ENCODE measurements at places on chromosomes 5 and 9.

DNA sequence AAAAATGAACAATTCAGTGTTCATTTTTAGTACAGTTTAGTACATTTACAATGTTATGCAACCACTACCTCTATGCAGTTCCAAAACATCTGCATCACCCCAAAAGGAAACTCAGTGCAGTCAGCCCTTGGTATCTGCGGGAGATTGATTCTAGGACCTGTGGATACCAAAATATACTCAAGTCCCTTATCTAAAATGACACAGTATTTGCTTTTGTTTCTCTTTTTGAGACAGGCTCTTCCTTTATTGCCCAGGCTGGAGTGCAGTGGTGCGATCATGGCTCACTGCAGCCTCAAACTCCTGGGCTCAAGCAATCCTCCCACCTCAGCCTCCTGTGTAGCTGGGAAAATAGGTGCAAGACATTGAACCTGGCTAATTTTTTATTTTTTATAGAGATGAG is 114.0 kb downstream of the PIP5K1B start:
- DNase-seq = no peak

- no peak for DNase-seq
Measured at GRCh38 chr5:61397238-61397637, 65.2 kb downstream of the ZSWIM6 start.

- no peak for DNase-seq
Measured at GRCh38 chr5:4015709-4016108, 420.1 kb downstream of the IRX1 start.

DNA sequence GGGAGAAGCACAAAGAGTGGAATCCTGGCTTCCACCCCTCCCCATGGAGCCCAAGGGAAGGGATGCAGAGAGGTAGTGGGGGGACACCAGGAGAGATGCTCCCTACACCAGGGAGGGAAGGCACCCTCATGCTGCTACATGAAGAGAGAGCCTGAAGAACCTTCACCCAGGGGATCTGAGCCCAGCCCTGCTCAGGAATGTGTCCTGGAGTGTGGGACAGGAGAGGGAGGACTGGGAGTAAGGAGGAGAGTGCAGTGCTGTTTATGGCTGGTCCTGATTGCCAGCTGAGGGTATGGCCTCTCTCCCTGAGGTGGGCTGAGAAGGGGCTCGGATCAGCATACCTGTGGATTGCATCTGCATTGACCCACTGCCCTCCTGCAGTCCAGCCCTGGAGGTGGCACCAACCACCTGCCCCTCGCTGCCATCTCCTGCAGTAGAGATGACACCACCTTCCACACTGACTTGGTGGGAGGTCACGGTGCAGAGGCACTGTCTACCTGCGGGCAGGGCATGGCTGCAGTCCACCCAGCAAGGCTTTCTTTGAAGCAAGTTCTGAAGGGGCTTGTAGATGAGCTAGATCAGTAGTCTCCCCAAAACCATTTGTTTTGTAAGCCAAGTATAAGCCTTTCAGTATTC is 114.9 kb upstream of the SLC25A48 start:
- no peak for DNase-seq

- DNase-seq = no peak
Measured at GRCh38 chr9:137130176-137130755, 8.7 kb upstream of the GRIN1 start.

- no peak for DNase-seq
Measured at GRCh38 chr5:68195137-68195536, 20.4 kb upstream of the PIK3R1 start.

DNA sequence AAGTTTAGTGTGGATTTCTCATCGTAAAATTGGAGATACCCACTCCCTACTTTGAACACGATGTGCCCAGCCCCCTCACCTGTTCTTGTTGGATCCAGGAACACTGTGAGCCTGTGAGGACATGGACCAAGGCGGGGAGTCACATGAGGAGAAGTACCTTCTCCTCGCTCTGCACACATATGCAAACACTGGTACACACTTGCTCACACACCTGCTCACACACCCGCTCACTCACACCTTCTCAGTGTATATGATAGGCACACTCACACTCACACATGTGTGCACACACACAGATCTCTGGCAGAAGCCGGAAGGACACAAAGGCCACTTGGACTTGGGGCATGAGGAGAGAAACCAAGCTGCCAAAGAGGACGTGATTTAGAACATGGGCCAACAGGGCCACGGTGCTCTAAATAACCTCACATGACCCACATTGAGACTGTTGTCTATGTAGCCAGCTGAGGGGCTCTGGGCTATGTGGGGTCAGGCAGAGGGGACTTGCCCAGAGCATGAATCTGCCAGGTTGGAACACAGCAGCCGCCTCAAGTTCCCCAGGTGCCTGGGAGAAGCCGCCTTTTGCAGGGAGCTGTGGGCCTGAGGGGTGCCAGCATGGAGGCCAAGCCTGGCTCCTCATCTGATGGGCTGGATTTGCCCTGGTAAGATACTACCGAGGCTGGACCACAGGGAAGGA is 283.0 kb upstream of the IRX4 start:
- no peak for DNase-seq

DNA sequence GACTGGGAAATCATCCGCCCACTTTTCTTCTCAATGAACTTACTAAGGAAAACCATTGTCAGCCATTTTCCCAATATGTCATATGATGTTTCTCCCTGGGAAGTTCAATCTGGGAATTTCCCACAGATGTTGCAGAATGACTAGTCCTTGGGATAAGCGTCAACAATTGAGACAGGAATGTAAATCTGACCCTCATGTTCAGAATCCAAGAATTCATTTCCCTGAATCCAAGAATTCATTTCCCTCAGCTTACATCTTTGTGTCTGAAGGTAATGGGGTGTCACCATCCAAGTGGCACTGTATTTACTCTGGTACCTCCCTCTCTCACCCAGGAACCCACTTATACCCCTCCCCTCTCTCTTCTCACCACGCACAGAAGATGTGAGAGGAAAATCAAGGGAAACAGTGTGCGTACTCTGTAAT is 7.4 kb downstream of the KLF9 start:
- DNase-seq = no peak

- DNase-seq = no peak
Measured at GRCh38 chr9:20788526-20789451, 104.7 kb downstream of the FOCAD start.

GRCh38 chr9:8486095-8486494 is 686.5 kb upstream of the DMAC1 start:
- no peak for DNase-seq

GRCh38 chr5:146620031-146620668 is 104.2 kb upstream of the GPR151 start:
- no peak for DNase-seq

DNA sequence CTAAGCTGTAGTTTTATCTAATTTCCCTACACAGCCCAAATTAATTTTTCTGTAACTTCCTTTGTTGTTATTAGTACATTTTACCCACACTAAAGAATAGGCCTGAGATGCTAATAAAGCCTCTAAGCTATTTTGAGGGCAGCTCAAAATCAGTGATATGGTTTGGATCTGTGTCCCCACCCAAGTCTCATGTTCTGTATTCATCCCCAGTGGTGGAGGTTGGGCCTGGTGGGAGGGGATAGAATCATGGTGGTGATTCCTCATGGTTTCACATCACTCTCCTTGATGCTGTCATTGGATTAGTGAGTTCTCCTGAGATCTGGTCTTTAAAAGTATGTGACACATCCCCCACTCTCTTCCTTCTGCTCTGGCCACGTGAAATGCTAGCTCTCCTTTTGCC is 27.3 kb downstream of the LURAP1L start:
- DNase-seq = no peak

DNA sequence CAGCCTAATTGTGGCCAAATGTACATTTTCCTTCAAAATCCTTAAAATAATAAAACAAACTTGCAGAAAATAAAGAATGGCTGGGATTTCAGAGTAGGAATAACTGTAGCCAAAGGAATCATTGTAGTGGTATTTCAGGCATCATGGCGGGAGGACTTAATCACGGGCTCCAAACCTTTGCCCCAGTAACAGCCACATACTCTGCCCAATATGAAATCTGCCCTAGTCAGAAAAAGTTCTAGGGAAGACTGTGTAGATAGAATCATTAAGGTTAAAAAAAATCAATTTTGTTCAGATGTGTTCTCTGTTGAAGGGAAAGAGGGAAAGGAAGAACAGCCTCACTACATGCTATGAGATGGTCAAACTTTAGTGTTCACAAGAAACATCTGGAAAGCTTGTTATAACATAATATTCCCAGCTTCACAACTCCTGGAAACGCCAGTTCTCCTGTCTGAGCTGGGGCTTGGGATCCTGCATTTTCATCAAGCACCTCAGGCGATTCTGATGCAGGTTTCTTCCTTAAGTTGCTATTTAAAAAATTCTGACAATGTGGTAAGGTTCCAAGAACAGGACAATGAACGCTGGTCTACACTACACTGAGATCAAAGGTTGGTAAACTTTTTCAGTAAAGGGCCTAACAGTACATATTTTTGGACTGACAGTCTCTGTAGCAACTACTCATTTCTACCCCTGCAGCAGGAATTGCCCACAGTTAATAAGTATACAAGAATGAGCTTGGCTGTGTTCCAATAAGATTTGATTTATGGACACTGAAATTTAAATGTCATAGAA is 87.9 kb downstream of the CEMIP2 start:
- no peak for DNase-seq

DNA sequence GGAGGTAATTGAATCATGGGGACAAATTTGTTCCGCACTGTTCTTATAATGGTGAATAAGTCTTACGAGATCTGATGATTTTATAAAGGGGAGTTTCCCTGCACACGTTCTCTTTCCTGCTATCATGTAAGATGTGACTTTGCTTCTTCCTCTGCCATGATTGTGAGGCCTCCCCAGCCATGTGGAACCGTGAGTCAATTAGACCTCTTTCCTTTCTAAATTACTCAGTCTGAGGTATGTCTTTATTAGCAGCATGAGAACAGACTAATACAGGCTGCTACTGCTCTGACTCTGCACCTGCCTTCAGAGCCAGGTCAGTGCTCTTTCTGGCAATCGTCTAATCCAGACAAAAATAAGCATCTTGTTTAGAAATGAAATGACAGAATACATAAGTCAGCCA is 479.2 kb upstream of the TUSC1 start:
- no peak for DNase-seq

GRCh38 chr9:14400658-14400995 is 86.7 kb upstream of the NFIB start:
- DNase-seq = no peak

- no peak for DNase-seq
Measured at GRCh38 chr5:1152156-1152555, 40.3 kb upstream of the SLC12A7 start.

DNA sequence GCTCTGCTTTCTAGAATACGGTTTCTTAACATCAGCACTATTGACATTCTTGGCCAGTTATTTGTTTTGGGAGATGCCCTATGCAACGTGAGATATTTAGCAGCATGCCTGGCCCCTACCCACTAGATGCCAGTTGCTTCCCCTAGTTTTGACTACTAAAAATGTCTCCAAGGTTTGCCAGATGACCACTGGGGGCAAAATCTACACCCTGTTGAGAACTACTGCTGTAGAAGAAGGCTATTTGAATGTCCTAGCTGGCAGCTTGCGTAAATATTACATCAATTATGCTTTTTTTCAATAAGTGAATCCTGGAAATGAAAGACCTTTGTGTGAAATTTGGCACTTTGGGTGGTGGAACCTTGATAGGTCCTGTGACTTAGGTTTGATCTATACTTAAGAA is 5.0 kb downstream of the NCBP1 start:
- no peak for DNase-seq

- no peak for DNase-seq
Measured at GRCh38 chr9:89548071-89548638, 50.2 kb upstream of the SEMA4D start.

GRCh38 chr5:25500635-25501034 is 855.9 kb upstream of the CDH10 start:
- no peak for DNase-seq

- no peak for DNase-seq
Measured at GRCh38 chr5:35202319-35203111, 27.8 kb downstream of the PRLR start.

GRCh38 chr9:110742741-110743371 is 74.3 kb downstream of the MUSK start:
- no peak for DNase-seq

DNA sequence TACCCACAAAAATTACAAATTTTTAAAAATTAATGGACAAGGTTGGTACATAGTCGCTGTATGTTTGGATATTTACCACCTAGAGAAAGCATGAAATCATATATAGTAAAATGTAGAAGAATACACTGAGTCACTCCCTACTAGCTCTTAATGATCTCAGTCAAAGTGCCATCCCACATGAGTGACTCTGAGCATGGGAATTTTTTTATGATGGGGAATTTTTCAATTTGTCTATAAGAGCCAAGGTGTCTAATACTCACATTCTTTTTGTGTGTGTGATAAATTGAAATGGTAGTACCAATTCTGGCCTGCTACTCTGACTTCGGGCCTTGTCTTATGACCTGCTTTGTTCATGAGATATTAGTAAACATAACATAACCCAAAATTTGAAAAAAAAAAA is 483.2 kb downstream of the CDH10 start:
- no peak for DNase-seq

- DNase-seq = no peak
Measured at GRCh38 chr9:6977761-6978160, 220.0 kb downstream of the KDM4C start.

DNA sequence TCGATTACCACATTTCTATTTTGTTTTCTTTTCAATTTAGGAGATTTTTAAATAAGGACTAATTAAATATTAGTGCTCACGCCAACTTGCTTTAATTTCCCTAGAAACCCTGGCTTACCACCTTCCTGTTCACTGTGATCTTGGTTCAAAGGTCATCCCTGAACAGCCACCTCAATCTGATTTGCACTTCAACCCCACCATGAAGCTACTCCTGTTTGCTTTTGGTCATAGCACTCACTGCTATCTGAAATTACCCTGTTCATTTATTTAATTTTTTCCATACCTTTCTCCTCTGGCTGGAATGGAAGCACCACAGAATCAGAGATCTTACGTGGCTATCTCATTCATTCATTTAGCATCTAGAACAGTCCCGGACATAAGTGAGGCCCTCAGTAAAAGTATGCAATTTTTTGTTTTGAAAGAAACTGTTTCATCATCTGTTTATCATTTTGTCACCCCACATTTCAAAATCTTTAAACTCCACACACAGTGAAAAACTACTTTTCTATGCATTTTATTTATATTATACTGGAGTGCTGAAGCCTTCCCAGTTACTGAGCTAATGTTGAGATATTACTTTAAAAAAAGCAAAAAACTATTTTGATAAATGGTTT is 17.2 kb upstream of the ADAMTSL1 start:
- DNase-seq = no peak

DNA sequence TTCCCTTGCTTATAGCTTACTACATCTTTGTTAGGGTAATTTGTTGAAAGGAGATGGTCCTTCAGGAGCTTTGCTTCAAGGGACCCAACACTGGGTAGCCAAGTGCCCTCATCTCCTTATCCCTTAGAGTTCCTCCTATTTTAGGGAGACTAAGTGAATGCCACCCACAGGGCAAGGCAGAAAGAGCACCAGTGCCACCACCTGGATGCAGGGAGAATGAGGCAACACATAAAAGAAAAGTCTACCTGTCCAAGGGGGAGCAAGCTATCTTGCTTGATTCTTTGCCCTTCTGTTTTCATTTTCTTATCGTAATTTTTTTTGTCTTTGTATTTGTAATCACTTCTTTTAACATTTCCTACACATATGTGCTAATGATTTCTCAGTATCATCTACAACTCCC is 205.5 kb downstream of the NPR3 start:
- no peak for DNase-seq

All from activated gamma-delta T cell (primary cell).